Dermis blood vessel endothelial cell (primary cell): ENCODE measurements at places on chromosomes 3 and 15. TPM values are rescaled to one million over a fixed set of nuclear protein-coding genes. Genes with fewer than 3 reads are reported as not detected.

NDUFAF3 gene
- 66.4 and 74.0 TPM in 2 replicates for total RNA-seq

- no peak for DNase-seq
Observed at GRCh38 chr3:31959951-31960792, 20.9 kb downstream of the OSBPL10 start.

- DNase-seq = no peak
Observed at GRCh38 chr15:41876689-41877088, 17.2 kb downstream of the SPTBN5 start.

SELENOK gene
- total RNA-seq = 10.1 and 25.0 TPM in 2 replicates

- peak; percentile 54 for DNase-seq
Observed at GRCh38 chr3:185070491-185071286, 82.2 kb downstream of the C3orf70 start.
